Fibroblast of lung (primary cell): ENCODE measurements at places on chromosomes 1 and 21. TPM values are rescaled to one million over a fixed set of nuclear protein-coding genes. Genes with fewer than 3 reads are reported as not detected.

The EFNA3 gene
- total RNA-seq: 0.33 and 0.51 TPM in 2 replicates

The DUSP12 gene
- 34.2 and 35.8 TPM in 2 replicates for total RNA-seq

DNA sequence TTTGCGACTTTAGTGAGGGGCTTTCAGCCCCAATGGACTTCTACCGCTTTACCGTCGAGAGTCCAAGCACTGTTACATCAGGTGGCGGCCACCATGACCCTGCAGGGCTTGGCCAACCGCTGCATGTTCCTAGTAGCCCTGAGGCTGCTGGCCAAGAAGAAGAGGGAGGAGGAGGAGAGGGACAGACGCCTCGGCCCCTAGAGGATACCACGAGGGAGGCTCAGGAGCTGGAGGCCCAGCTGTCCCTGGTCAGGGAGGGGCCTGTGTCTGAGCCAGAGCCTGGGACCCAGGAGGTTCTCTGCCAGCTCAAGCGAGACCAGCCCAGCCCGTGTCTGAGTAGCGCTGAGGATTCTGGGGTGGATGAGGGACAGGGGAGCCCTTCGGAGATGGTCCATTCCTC lies 8.6 kb upstream of the SLC25A34 start:
- peaks cover 44% of the 10 kb centered on the region for H3K36me3 ChIP-seq
- no peaks in the 10 kb centered on the region for H3K4me1 ChIP-seq
- H3K4me3 ChIP-seq: no peak overlapping the region
- no peak overlapping the region for H3K27ac ChIP-seq

The NUP210L gene
- under 0.01 and 0.17 TPM in 2 replicates for total RNA-seq

DNA sequence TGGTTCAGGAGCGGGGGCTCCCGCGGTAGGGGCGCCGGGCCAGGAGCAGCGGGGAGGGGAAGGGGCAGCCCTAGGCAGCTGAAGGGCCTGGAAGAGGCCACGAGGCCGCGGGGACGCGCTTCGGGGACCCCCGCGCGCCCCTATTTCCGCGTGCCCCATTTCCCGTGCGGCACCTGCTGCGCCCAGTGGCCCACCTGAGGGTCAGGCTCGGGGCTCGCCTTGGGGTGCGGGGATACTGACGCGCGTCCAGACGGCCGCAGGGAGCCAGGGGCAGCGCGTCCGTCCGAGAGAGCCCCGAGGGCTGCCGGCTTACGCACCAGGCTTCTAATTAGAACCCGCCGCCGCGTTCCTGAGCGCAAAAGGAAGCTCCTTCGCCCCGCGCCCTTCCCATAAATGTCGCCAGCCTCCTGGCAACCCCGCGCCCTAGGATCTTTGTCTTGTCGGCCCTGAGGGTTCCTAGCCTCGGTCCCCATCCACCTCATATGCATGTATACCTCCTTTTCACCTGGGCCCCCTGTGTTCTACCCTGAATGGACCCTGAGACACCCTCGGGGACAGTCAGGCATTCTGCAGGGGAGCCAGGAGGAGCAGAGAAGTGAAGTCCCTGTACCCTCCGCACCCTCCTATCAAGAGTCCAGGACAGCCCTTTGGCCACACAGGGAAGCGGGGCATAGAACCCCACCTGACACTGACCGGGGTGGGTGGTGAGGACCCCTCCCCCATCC lies 1.8 kb downstream of the WNT3A start:
- no peak overlapping the region for H3K27ac ChIP-seq
- no peaks in the 10 kb centered on the region for H3K4me1 ChIP-seq
- H3K4me3 ChIP-seq: no peak overlapping the region
- H3K36me3 ChIP-seq: no peaks in the 10 kb centered on the region
- DNase-seq: no peak

- no peaks in the 10 kb centered on the region for H3K36me3 ChIP-seq
- DNase-seq: no peak
- no peaks in the 10 kb centered on the region for H3K27me3 ChIP-seq
- no peak overlapping the region for H3K27ac ChIP-seq
- no peak overlapping the region for H3K4me3 ChIP-seq
Measured at GRCh38 chr1:154736841-154737240, 128.9 kb upstream of the ADAR start.

The FNDC5 gene
- total RNA-seq: 0.33 and 1.0 TPM in 2 replicates

GRCh38 chr1:14111121-14111520 lies 411.1 kb downstream of the PRDM2 start:
- H3K4me3 ChIP-seq: no peak overlapping the region
- no peaks in the 10 kb centered on the region for H3K36me3 ChIP-seq
- no peaks in the 10 kb centered on the region for H3K27me3 ChIP-seq
- no peaks in the 10 kb centered on the region for H3K4me1 ChIP-seq

DNA sequence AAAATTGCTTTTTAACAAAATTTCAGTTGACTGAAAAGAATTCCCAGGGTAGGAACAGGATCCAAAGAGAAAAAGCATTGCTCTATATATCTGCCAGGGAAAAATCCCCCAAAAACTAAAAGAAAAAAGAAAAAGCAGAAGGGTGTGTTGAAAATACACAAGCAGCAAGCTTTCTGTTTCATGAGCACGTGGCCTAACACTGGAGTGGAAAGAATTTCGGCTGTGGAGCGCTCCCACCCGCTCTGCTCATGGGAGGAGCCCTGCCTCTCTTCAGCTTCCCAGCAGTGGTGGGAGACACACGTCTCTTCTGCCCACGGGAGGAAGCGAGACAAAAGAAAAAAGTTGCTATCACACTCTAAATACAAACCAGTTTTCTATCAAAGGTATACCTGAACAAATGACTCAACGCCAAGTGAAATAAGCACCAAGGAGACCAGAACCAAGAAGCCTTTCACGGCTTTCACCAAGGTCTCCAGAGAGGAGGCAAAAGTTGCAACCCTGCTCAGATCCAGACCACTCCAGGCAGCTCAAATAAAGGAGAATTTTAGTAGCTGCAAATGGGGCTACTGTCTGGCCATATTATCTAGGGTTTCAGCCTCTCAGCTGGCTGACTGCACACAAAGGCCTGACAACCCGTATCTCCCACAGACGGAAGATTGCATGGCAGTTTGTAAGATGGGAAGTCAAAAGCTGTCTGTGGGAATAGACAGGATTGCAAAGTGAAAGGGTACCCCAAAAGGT lies 29.5 kb upstream of the ZNF496 start:
- peak overlapping the region; percentile 6 for H3K27ac ChIP-seq
- H3K36me3 ChIP-seq: no peaks in the 10 kb centered on the region
- H3K4me3 ChIP-seq: peak overlapping the region; percentile 8
- H3K4me1 ChIP-seq: peaks cover 9% of the 10 kb centered on the region

The IQCC gene
- 1.3 and 2.3 TPM in 2 replicates for total RNA-seq

- DNase-seq: peak; percentile 65
- no peak overlapping the region for H3K27ac ChIP-seq
- peaks cover 2% of the 10 kb centered on the region for H3K36me3 ChIP-seq
- H3K27me3 ChIP-seq: no peaks in the 10 kb centered on the region
- no peak overlapping the region for H3K4me3 ChIP-seq
Measured at GRCh38 chr1:91763252-91763651, 122.7 kb downstream of the TGFBR3 start.

GRCh38 chr1:118113261-118113660 lies 71.8 kb downstream of the SPAG17 start:
- no peak overlapping the region for H3K27ac ChIP-seq
- no peak overlapping the region for H3K4me3 ChIP-seq
- peak; percentile 74 for DNase-seq
- H3K4me1 ChIP-seq: peaks cover 2% of the 10 kb centered on the region
- H3K36me3 ChIP-seq: no peaks in the 10 kb centered on the region

The KRTAP19-1 gene
- total RNA-seq: not detected in 2 replicates

DNA sequence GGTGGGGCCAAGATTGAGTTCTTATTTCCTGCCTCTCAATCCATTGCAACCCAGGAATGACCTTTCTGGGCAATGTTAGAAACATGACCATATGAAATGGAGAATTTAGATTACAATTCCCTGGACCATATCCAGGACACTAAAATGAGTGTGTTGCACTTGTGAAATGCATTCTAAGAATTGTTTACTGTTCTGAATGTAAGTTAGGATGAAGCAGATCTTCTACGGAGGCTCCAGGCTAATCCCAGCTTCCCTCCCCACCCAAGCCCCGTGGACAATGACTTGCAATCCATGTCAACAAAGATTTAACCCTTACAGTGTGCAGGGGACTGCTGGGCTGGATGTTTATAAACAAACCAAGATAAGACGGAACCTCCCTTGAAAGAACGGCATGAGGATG lies 31.7 kb upstream of the HAO2 start:
- no peak for DNase-seq
- no peak overlapping the region for H3K4me3 ChIP-seq
- no peaks in the 10 kb centered on the region for H3K4me1 ChIP-seq
- H3K36me3 ChIP-seq: no peaks in the 10 kb centered on the region
- no peaks in the 10 kb centered on the region for H3K27me3 ChIP-seq
- no peak overlapping the region for H3K27ac ChIP-seq

The HES2 gene
- total RNA-seq: 0.26 and 0.50 TPM in 2 replicates

DNA sequence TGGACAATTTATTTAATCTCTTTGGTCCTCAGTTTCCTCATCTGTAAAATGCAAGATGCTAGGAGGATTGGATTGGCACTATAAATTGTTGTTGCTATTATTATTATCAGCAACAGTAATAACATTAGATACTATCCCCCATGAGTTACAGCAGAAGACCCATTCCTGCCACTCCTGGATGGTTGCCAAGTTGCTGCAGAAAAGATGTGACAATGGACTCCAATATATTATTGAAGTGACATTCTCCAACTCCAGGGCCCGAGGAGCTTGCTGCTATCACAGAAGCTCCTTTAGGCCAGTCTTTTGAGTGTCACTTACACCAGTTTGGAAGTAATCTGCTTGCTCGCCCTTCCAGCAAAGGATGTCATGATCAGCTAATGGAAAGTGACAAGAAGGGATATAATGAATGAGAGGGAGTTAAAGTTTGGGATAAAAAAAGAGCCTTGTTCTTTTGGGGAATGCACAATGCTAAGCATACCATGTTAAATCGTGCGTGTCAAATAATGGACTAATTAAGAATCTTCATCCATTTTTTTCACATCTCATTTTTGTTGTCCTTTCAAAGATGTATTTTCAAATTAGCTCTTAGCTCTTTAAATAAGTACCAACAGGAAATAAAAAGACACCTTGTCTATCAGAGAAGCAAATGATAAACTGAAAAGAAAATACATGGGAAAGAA lies 19.5 kb upstream of the PROX1 start:
- no peak overlapping the region for H3K4me3 ChIP-seq
- no peaks in the 10 kb centered on the region for H3K36me3 ChIP-seq
- H3K27ac ChIP-seq: no peak overlapping the region
- H3K27me3 ChIP-seq: no peaks in the 10 kb centered on the region

GRCh38 chr21:17854745-17855144 lies 35.6 kb upstream of the C21orf91 start:
- H3K4me1 ChIP-seq: no peaks in the 10 kb centered on the region
- H3K36me3 ChIP-seq: no peaks in the 10 kb centered on the region
- DNase-seq: no peak
- H3K27ac ChIP-seq: no peak overlapping the region
- no peak overlapping the region for H3K4me3 ChIP-seq

The PAPPA2 gene
- total RNA-seq: 4.1 and 5.4 TPM in 2 replicates

- DNase-seq: peak; percentile 23
- H3K4me1 ChIP-seq: no peaks in the 10 kb centered on the region
- H3K4me3 ChIP-seq: no peak overlapping the region
- no peaks in the 10 kb centered on the region for H3K36me3 ChIP-seq
- H3K27ac ChIP-seq: no peak overlapping the region
- H3K27me3 ChIP-seq: no peaks in the 10 kb centered on the region
Measured at GRCh38 chr1:192610112-192610889, 25.6 kb upstream of the RGS13 start.

- no peak overlapping the region for H3K27ac ChIP-seq
- DNase-seq: no peak
- no peaks in the 10 kb centered on the region for H3K4me1 ChIP-seq
- H3K36me3 ChIP-seq: no peaks in the 10 kb centered on the region
- H3K4me3 ChIP-seq: no peak overlapping the region
Measured at GRCh38 chr1:20626524-20626923, 6.7 kb upstream of the PINK1 start.

- H3K27me3 ChIP-seq: no peaks in the 10 kb centered on the region
- H3K27ac ChIP-seq: no peak overlapping the region
- no peaks in the 10 kb centered on the region for H3K4me1 ChIP-seq
- H3K36me3 ChIP-seq: no peaks in the 10 kb centered on the region
- H3K4me3 ChIP-seq: no peak overlapping the region
Measured at GRCh38 chr1:104884939-104885338, 1135.2 kb downstream of the AMY1C start.

GRCh38 chr1:29357452-29357851 lies 121.1 kb downstream of the PTPRU start:
- no peaks in the 10 kb centered on the region for H3K36me3 ChIP-seq
- DNase-seq: no peak
- H3K4me1 ChIP-seq: no peaks in the 10 kb centered on the region
- H3K27me3 ChIP-seq: no peaks in the 10 kb centered on the region
- H3K27ac ChIP-seq: no peak overlapping the region

- H3K27ac ChIP-seq: peak overlapping the region; percentile 85
- H3K36me3 ChIP-seq: no peaks in the 10 kb centered on the region
- peak; percentile 53 for DNase-seq
- no peaks in the 10 kb centered on the region for H3K27me3 ChIP-seq
- peaks cover 27% of the 10 kb centered on the region for H3K4me1 ChIP-seq
Measured at GRCh38 chr1:39105841-39106765, 80.0 kb downstream of the NDUFS5 start.

GRCh38 chr1:244768804-244769203 lies 66.7 kb upstream of the COX20 start:
- no peaks in the 10 kb centered on the region for H3K27me3 ChIP-seq
- H3K27ac ChIP-seq: no peak overlapping the region
- no peaks in the 10 kb centered on the region for H3K36me3 ChIP-seq
- H3K4me3 ChIP-seq: no peak overlapping the region
- no peak for DNase-seq

GRCh38 chr1:18348354-18348753 lies 132.4 kb upstream of the KLHDC7A start:
- no peaks in the 10 kb centered on the region for H3K27me3 ChIP-seq
- no peaks in the 10 kb centered on the region for H3K36me3 ChIP-seq
- H3K4me3 ChIP-seq: no peak overlapping the region
- no peaks in the 10 kb centered on the region for H3K4me1 ChIP-seq
- no peak overlapping the region for H3K27ac ChIP-seq
- no peak for DNase-seq

DNA sequence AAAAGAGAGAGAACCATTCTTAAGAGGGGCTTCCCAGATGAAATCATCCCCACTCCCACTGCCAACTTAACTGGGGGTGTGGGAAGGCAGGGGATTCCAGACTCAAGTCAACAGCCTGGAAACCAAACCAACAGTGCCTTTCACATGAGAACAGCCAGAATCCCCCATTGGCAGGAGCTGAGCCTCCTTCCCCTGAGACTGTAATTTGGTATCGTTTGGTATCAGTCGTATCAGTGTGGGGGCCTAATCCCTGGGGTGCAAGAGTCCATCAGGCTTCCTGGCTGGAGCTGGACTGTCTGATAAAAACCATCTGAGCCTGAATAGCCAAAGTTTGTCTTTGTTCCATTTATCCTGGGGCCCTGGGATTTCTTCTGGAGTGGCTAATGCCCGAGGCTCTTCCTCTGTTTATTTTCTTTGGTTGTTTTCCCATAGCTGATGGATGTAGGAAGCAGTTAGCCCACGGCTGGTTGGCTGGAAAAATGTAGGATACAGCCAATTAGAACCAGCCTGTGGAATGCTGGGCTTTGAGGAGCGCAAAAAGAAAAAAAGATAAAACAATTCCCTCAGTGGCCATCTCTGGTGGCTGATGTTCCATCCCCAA lies 84.6 kb downstream of the LAMC2 start:
- no peaks in the 10 kb centered on the region for H3K27me3 ChIP-seq
- H3K4me3 ChIP-seq: no peak overlapping the region
- peak overlapping the region; percentile 53 for H3K27ac ChIP-seq
- H3K36me3 ChIP-seq: no peaks in the 10 kb centered on the region
- DNase-seq: peak; percentile 94

GRCh38 chr1:79100385-79100784 lies 93.9 kb upstream of the ADGRL4 start:
- no peak overlapping the region for H3K4me3 ChIP-seq
- DNase-seq: peak; percentile 92
- H3K4me1 ChIP-seq: no peaks in the 10 kb centered on the region
- no peak overlapping the region for H3K27ac ChIP-seq
- H3K36me3 ChIP-seq: no peaks in the 10 kb centered on the region
